Anterior cingulate cortex (tissue), 58 donors: ENCODE measurements at places on chromosomes 7 and 10.

- no peak for DNase-seq
Observed at GRCh38 chr7:17696422-17696821, 243.9 kb downstream of the SNX13 start.

DNA sequence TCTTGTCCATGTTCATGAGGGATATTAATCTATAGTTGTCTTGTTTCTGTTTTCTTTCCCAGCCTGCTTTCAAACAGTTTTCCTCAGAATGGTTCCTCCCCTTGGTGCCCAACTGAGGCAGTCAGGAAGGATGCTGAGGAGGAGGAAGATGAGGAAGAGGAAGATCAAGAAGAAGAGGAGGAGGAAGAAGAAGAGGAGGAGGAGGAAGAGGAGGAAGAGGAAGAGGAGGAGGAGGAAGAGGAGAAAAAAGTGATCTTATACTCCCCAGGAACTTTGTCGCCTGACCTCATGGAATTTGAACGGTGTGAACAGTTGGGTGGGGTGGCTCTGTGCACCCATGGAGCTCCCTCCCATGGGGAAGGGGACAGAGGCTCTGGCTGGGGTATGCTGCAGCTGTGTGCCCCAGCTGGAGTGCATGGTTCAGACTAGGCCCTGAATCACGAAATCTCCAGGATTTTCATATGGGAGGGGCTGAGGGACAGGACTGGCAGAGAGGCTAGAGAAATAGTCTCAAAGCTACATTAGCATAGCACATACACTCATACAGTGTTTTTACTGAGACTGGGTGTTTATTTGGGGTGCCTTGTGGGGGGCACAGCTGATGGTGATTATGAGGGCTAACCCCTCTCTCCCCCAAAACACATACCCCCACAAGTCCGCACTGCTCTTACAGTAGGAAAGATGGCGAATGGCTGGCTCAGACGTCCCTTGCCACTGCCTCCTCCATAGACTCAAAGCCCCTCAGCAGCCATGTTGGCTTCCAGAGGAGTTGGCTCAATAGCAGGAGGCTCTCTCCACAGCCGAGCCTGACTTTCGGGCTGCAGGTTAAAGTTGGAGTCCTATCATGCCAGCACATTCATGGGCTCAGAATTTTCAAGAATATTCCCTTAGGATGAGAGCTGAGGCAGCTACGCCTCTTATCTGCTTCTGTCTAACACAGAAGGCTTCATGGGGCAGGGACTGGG, 11.9 kb downstream of the STRA8 start:
- DNase-seq, result no peak

DNA sequence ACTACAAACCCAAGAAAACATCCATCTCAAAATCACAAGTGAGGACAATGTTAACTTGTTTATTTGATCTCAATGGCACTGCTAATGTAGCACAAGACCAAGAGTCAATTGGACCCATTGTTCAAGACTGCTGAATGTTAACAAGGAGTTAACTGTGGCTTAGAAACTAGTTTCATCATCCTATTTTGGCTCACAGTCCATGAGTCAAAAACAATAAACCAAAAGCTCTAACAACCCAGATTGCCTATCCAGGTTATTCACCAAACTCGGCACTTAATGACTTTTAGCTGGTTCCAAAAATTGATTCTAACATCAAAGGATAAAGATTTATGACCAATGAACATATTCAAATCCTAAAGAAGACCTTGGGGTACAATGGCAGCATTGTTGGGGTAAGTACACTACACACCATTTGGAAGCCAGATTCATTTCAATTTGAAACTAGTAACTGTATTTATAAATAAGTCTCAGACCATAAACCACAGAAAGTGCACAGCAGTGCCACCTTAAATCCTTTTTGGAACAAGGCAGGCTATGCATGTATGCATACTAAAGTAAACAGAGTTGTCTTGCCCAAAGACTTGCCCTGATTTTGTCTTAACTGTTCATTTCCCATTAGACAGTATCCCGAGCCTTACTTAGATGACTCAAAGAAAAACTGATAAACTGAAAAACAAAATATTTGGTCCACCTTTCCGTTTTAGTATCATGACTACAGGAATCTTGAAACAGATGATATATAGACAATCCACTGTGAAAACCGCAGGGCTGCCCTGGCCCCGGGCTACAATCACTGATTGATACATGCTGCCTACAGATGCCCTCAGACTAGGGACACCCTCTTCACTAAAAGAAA, 84.5 kb downstream of the SRPK2 start:
- DNase-seq, result no peak

DNA sequence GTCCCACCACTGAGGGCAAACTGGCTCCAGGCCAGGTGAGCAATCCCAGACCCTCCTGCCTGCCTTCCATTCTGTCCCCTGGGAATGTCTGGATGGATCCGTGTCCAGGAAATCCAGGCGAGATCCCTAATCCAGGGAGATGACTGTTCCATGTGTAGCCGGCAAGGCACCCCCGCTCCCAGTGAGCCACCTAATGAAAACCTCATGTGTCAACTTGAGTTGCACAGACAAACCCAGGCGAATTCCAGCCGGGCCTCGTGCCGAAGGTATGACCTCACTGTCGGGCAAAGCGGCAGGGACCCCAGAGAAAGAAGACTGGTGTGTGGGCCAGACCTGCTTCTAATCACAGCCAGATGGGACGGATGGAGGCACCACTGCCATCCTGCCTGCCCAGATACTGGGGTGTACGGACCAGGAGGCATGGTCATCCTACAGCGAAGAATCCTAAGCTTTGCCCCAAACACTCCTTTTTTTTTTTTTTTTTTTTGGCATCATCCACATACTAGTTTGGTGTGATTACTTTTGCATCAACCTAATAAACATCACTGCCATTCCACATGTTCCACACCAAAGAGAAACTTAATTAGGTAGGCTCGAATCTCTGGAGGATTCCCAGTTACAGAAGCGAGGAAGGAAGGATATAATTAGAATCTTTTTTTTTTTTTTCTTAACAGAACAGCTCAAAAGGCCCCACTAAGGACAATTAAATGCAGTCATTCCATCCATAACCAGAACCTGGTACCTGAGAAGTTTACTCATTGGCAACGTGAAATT, 313.1 kb downstream of the CALN1 start:
- DNase-seq, result no peak

- DNase-seq, result no peak
Observed at GRCh38 chr10:109926061-109926745, 2.9 kb upstream of the XPNPEP1 start.

DNA sequence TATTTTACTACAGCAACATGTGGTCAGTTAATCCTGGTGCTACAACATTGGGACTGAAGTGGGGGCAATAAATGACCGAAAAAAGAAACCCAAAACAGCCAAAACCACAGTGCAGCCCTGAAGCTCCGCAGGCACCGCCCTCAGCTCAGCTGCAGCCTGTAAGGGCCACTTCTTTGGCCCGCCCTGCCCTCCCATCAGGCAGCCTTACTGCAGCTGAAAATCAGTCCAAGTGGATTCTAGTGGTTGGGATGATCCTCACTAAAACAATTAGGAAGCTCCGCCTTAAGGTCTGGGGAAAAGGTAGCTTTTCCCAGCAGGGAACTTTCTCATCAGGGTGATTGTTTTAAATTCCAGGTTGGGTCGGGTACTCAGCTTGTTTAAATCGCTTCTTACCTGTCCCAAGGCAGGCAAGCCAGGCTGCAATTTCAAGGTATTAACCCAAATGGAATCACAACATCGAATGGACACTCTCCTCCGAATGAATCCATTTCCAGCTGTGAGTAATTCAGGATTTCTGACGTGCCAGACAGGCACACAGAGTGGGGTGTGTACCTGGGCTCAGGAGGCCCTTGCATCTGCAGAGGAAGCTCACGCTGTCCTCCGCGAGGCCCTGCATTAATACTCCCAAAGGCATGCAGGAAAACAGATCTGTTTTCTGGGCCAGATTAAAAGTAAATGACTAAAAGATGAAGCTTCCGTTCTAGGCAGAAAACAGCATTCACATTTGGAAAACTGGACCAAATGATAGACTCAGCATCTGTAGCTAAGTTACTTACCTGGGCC, 104.3 kb downstream of the CREB5 start:
- no peak for DNase-seq

DNA sequence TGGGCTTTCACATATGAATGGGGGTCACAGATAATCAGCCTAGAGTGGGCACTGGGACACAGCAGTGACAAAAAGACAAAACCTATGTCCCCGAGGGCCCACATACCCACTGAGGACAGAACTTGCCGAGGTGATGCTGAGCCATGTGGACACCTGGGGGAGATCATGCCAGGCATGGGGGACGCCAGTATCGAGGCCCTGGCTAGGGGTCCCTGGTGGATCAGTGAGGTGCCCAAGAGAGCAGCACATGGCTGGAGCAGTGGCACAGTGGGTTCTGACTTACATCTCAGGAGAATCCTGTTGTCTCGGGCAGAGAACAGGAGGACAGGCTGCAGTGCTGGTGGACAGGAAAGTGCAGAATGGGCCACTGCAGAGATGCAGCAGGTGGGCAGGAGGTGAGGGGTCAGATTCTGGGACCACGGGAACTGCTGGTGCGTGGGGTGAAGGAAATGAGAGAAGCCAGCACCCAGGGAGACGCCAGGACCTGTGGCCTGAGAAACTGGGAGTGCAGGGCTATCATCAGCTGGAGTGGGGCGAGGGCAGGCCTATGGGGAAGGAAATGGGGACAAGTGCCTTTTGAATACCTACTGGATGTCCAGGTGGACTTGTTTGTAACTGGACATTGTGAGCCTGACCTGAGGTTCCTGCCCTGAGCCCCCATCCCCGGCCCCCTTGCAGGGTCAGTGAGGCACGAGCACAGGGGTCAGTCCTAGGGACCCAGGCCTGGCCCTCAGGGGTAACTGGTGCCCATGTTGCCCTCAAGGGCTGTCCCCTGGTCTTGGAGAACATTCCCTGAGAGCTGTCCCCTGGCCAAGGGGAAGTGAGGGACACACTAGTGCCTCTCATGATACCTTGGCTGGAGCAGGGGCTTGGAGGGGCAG, 91.2 kb upstream of the RET start:
- DNase-seq, result no peak

- no peak for DNase-seq
Observed at GRCh38 chr7:129159539-129159938, 15.0 kb downstream of the TSPAN33 start.

DNA sequence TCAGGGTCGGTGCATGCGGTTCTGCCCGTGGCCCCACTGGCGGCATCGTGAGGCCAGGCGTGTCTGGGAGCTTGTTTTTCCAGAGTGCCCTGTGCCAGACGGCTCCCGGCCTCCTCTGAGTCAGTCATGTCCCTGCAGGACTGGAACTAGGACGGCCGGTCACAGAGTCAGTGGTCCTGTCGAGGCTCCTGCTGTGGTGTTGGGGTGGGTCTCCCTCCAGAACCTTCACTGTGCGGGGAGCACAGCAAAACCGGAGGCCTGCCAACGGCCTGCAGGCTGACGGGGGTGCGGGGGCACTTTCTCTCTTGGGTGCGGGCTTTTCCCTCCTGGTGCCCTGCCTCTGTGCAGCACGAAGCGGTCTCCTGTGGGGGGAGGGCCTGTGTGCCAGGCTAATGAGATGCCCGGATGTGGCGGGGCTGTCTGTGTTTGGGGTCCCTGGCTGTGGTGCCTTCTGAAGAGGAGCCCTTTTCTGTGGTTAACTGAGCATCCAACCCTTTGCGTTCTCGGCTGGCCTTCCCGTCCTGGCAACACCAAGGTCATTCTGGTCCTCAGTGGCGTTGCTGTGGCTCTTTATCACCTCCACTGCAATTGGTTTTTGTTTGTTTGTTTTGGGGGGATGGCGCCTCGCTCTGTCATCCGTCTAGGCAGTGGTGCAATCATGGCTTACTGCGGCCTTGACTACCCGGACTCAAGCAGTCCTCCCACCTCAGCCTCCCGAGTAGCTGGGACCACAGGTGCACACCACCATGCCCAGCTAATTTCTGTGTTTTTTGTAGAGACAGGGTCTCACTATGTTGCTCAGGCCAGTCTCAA, 8.0 kb downstream of the GET4 start:
- no peak for DNase-seq

GRCh38 chr7:119969054-119969453, 303.9 kb upstream of the KCND2 start:
- no peak for DNase-seq
